ENCODE measurements at places on chromosomes 3 and 15. TPM values are rescaled to one million over a fixed set of nuclear protein-coding genes. Genes with fewer than 3 reads are reported as not detected.
A peak's percentile ranks its signal among the peaks of the same experiment; 100 is the strongest.

DNA sequence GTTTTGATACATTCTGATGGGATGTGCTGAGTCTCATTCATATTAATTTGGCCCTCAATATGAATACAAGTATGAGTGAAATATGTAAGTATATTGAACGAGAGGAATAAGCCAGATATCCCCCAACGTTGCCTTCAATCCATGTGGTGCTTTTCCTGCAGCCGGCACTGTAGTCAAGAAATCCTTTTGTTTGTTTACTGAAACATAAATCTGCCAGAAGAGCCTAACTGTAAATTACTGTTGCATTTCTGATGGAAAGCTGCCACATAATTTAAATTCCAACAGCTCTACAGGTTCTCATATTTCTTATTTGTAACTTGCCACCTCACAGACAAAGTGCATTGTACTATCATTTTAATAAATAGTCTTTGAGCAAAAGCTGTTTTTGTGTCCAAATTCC is 314.0 kb downstream of the KBTBD8 start:
- no peak for DNase-seq

- no peak for DNase-seq
Measured at GRCh38 chr15:56619887-56620286, 113.4 kb downstream of the ZNF280D start.

DNA sequence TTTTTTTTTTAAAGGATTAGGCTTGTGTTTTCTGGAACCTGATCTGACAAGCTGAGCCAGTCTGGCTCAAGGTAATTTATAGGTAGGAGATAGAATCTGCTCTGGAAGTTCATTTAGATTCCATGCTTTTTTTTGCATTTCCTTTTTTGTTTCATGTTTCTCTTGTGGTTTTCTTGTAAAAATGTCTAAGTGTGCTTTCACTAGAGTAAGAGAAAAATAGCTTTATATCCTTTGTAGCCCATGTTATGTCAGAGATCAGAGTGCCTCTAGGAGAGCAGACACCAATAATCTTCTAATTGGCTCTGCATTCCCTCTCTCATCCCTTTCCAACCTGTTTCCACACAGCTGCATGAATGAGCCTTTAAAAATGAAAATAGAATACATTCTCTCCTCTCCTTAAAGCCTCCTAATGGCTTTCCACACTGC is 389.8 kb upstream of the KCNMB2 start:
- peak; percentile 16 for DNase-seq

GRCh38 chr15:69451951-69452691 is 497 bp upstream of the RPLP1 start:
- DNase-seq, result peak; percentile 57

- no peak for DNase-seq
Measured at GRCh38 chr3:62824965-62825592, 50.1 kb downstream of the CADPS start.

GRCh38 chr3:65573548-65574116 is 465.1 kb downstream of the MAGI1 start:
- no peak for DNase-seq

GRCh38 chr3:185677146-185677829 is 91.2 kb downstream of the SENP2 start:
- DNase-seq, result peak; percentile 85

DNA sequence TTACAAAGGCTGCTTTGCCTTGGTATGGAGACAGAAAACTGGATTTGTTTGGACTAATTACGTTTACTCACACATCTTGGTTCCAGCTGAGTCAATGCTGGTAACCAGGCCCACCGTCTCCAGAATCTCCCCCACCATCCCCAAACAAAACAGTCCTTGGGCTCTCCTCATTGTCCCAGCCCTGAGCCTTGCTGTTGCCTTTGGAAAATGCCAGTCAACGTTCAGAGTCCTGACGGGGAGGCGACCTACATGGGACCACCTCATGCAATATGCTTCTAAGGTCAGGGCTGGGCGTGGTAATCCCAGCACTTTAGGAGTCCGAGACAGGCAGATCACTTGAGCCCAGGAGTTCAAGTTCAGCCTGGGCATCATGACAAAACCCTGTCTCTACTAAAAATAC is 85.2 kb upstream of the IQSEC1 start:
- DNase-seq, result no peak

DNA sequence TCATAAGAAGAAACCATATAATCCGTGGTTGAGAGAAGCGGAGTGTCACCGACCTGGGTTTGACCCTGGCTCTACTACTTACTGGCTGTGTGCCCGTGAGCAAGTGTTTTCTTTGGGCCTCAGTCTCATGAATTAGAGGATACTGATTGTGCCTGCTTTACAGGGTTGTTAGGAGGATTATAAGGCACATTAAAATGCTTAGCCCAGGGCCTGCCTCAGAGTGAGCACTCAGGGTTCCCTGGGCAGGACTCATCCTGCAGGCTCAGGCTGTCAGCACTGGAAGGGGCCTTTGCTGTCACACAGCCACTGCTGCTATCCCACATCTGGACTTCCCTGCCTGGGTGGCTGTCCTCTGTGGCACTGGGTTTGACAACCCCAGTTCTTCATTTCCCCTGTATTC is 4.7 kb downstream of the PLA2G4F start:
- DNase-seq, result peak; percentile 17

- no peak for DNase-seq
Measured at GRCh38 chr3:65371053-65371452, 667.7 kb downstream of the MAGI1 start.

- DNase-seq, result no peak
Measured at GRCh38 chr3:11452312-11452711, 180.1 kb downstream of the ATG7 start.

DNA sequence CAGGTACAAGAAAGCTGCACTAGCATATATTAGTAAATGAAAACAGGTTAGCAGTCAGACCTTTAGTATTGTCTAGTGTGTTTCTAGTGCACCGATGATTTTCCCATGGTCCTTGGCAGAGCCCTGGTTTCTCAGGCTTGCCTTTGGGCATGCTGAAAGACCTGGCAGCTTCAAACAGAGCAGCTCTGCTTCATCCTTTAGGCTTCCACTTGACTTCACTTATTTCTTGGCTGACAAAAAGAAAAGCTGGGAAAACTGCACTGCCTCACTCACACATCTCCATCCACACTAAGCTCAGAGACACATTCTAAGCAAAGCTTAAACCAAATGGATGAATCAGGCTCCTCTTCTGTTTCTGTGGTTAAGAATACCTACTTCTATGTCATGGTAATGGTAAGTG is 374.8 kb upstream of the PDZRN3 start:
- peak; percentile 6 for DNase-seq

- no peak for DNase-seq
Measured at GRCh38 chr3:127940116-127940515, 25.1 kb downstream of the KBTBD12 start.

DNA sequence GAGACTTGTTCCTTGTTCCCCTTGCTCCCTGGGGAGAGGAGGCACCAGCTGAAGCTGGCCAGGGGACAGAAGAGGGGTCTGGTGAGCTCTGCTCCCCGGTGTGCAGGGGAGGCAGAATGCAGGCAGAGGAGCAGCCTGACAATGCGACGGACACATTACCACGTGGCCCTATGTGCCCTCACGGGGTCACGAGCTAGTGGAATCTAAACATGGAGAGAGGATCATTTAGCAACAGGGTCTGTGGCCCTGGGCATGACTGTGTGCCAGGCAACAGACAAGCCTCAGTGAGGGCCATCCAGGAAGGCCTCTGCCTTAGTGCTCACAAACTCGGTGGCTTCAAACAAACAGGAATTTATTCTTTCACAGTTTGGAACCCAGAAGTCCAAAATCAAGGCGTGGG is 8.5 kb upstream of the MUC4 start:
- DNase-seq, result no peak

DNA sequence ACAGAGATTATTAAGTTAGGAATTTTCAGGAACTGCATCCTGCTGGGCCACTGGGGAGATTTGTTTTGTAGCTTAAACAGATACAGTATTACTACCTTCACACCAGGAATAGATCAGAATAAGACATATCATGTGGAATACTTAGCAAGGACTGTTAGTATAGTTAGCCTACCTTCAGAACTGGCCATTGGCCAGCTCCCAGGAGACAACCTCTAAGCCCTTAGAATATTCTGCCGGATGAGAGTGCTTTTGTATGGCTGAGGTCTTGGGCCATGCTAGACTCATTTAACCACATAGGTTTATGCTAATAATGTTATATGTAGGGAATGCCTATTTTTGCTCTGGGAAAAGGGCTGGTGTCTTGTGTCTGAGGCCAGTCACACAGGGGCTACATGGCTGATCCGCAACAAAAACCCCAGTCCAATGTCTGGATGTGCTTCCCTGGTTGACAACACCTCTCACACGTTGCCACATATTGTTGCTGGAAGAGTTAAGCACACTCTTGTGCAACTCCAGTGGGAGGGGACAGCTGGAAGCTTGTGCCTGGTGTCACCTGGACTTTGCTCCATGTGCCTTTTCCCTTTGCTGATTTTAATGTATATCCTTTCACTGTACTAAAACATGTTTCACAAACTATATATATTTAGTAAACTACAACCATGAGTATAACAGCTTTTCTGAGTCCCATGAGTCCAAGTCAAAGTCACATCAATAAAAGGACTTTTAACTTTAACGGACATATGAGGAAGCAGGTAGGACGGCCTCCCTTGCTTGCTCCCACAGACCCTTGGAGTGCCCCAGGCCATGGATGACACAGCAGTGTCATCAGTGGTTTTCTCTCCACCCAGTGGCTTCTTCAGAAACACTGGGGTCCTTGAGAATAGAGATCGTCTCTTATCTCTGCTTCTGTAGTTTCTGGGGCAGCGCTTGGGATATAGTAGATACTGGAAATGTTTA is 118.0 kb upstream of the C3orf80 start:
- no peak for DNase-seq

- no peak for DNase-seq
Measured at GRCh38 chr3:16406166-16406565, 107.3 kb downstream of the RFTN1 start.

Gene TICRR
- polyA plus RNA-seq, result 1.6 TPM

Gene CAMKV
- polyA plus RNA-seq, result not detected

Gene ACAN
- 3.0 TPM for polyA plus RNA-seq

Gene NCEH1
- 42.4 TPM for polyA plus RNA-seq

Gene AMIGO3
- not detected for polyA plus RNA-seq

Gene TSC22D2
- polyA plus RNA-seq, result 45.5 TPM

Gene PLCH1
- polyA plus RNA-seq, result 0.03 TPM

Gene PROS1
- 20.7 TPM for polyA plus RNA-seq

Data from fibroblast of lung (primary cell).